Left lung (tissue), 14 donors: ENCODE measurements at places on chromosomes 2 and 18. TPM values are rescaled to one million over a fixed set of nuclear protein-coding genes. Genes with fewer than 3 reads are reported as not detected.

DNA sequence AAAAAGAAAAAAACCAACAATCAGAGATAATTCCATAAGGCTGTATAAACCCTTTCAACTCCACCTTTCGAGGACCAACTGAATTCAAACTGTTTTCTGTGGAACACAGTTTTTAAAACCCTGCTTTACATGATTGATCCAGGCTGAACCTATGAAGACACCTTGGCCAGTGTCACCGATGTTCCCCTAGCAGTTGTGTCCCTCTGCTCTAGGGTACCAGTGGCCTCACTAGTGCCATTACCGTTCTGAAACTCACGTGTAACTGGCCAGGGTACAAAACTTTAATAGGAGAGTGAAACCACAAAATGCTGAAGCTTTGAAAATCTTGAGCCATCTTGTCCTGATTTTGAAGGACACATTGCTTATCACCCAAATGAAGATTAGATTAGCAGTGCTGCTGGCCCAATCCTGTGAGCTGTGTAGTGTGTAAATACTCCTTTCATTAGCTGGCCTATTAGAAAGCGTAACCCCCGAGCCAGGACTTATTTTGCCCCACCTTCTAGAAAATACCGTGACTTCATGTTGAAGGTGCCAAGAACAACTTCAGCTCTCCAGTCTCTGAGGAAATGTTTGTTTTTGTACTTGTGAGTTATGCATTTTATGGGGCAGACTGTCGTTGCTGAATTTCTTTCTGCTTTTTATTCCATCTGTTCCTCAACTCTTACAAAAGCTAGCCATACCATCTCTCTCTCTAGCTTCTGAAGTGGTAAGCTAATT lies 147.8 kb upstream of the MAP3K20 start:
- no peaks in the 10 kb centered on the region for H3K27me3 ChIP-seq
- H3K4me1 ChIP-seq: no peaks in the 10 kb centered on the region
- no peak for DNase-seq
- H3K27ac ChIP-seq: peak overlapping the region; percentile 78

DNA sequence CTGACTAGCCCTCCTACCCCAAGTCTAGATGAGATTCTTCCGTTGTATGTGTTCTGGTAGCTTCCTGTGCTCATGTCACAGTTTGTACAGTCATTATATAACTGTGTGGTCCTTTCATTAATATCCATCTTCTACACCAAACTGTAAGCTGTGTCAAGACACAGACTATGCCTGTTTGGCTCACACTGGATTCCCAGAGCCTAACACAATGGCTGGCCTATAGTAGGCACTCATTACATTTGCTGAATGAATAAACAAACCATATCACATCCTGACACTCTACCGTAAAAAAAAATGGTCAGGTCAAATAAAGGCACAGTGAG lies 72.6 kb downstream of the ANKRD44 start:
- H3K4me3 ChIP-seq: no peak overlapping the region
- H3K27me3 ChIP-seq: no peaks in the 10 kb centered on the region
- no peaks in the 10 kb centered on the region for H3K36me3 ChIP-seq
- no peak for DNase-seq
- H3K27ac ChIP-seq: peak overlapping the region; percentile 76

GRCh38 chr2:210593166-210593565 lies 36.8 kb downstream of the CPS1 start:
- no peak overlapping the region for H3K4me3 ChIP-seq
- H3K27me3 ChIP-seq: no peaks in the 10 kb centered on the region
- H3K4me1 ChIP-seq: no peaks in the 10 kb centered on the region

- no peaks in the 10 kb centered on the region for H3K36me3 ChIP-seq
- no peak overlapping the region for H3K4me3 ChIP-seq
- no peaks in the 10 kb centered on the region for H3K4me1 ChIP-seq
- H3K27ac ChIP-seq: no peak overlapping the region
These were observed 85.5 kb upstream of the PGAP1 start for GRCh38 chr2:197011801-197012641.

GRCh38 chr18:45652303-45653080 lies 37.2 kb downstream of the SLC14A2 start:
- no peaks in the 10 kb centered on the region for H3K36me3 ChIP-seq
- H3K27me3 ChIP-seq: no peaks in the 10 kb centered on the region
- no peak overlapping the region for H3K27ac ChIP-seq
- no peaks in the 10 kb centered on the region for H3K4me1 ChIP-seq
- DNase-seq: no peak
- H3K4me3 ChIP-seq: no peak overlapping the region

DNA sequence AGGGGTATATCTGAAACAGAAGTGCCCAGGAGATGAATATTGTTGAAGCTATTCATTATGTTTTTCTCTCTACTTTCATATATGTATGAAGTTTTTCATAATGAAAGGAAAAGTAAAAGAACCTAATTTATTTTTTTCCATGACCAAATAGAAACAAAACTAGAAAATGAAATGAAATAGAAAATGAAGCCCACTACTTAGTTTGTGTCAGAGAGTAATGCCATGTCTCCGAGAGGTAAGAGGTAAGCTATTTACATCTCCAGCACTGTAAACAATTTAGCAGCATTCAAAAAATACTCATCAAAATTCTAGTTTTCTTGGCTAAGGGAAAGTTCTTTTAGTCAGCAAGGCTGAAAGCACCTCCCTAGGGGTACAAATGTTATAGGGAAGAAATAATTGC lies 238.6 kb downstream of the PTH2R start:
- no peak overlapping the region for H3K4me3 ChIP-seq
- no peaks in the 10 kb centered on the region for H3K4me1 ChIP-seq
- no peak for DNase-seq

DNA sequence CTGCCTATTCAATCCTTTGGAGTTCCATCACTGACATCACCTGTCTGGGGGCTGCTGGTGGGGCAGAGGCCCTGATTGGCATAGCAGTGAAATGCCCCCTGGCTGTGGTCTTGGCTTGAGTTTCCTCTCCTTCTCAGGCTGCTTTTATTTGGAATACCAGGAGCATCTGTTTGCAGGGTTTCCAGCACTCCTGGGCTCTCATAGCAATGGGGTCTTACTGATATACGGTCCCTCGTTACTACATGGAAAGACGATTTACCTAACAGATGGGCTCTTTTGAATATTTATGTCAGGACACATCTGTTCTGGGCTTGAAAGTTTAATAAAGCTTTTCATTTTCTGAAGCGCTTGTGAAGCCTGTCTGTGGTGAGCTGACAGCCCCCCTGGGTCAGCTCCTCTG lies 230.3 kb downstream of the SLC4A3 start:
- DNase-seq: no peak
- H3K27ac ChIP-seq: no peak overlapping the region
- no peaks in the 10 kb centered on the region for H3K4me1 ChIP-seq

DNA sequence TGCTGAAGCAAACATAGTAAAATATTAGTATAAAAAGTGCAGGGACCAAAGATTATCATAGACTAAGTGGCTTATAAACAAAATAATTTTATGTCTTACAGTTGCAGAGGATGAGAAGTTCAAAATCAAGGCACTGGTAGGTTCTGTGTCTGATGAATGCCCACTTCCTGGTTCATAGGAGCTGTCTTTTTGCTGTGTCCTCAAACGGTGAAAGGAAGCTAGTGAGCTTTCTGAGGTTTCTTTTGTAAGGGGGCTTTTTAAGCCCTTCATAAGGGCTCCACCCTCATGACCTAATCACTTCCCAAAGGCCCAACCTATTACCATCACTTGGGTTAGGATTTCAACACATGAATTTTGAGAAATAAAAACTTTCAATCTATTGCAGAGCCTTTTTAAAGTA lies 946.7 kb upstream of the ACVR2A start:
- DNase-seq: no peak
- no peaks in the 10 kb centered on the region for H3K4me1 ChIP-seq
- H3K36me3 ChIP-seq: no peaks in the 10 kb centered on the region
- H3K27ac ChIP-seq: no peak overlapping the region
- no peak overlapping the region for H3K4me3 ChIP-seq
- no peaks in the 10 kb centered on the region for H3K27me3 ChIP-seq

DNA sequence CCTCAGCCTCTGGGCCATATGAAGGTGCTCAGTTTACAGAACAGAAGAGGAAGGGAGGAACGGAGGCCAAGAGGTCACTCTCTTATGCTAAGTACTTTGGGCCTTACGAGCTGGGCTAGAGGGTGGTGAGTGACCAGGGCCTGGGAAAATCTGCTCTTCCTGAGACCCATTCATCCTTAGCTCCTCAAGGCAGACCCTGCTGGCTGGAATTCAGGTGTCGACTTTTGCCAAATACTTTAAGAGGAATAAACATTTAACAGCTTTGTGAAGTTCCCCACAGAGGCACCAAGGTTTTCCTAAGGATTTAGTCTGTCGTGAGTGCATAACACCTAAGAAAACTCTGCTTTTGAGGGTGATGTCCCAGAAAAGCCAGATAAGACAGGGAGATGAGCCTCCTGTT lies 129.7 kb upstream of the SIX2 start:
- DNase-seq: no peak
- no peak overlapping the region for H3K27ac ChIP-seq
- H3K4me1 ChIP-seq: no peaks in the 10 kb centered on the region
- H3K36me3 ChIP-seq: no peaks in the 10 kb centered on the region
- H3K4me3 ChIP-seq: no peak overlapping the region

DNA sequence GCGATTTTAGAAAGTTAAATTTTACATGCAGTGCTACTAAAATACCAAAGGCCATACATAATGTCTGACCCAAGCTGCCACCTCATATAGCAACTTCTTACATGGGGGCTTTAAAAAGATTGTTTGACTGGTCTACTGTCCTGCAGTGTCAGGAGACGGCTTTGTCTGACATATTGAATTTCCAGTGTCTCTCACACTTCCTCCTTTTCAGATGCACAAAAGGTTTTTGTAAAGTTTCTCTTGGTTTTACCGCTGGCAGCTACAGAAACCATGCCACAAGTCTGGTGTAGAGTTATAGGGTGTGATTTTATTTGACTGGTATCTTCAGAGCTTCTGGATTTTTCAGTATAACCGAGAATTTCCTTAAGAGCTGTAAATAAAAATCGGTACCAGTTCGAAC lies 1.1 kb upstream of the ASAP2 start:
- peaks cover 39% of the 10 kb centered on the region for H3K27me3 ChIP-seq
- no peak overlapping the region for H3K4me3 ChIP-seq
- H3K36me3 ChIP-seq: no peaks in the 10 kb centered on the region
- peaks cover 37% of the 10 kb centered on the region for H3K4me1 ChIP-seq

- no peak overlapping the region for H3K4me3 ChIP-seq
- H3K4me1 ChIP-seq: peaks cover 3% of the 10 kb centered on the region
These were observed 63.4 kb downstream of the NFATC1 start for GRCh38 chr18:79458917-79459803.

DNA sequence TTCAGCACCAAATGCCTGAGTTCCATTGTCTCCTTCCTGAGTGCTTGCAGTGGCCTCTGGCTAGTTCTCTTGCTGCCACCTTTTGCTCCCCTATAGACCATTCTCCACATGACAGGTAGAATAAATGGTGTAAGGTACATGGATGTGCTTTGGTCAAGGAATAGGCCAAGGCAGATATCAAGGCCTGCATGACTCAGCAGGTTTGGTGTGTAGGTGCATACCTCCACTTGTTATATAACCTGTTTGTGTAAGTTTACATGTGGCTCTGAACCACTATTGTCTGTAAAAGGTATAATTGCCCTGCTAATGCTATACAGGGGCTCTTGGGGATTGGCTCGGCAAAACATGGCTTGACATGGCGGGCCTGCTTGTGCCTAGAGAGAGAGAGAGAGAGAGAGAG lies 143.5 kb downstream of the KLHL14 start:
- no peak overlapping the region for H3K27ac ChIP-seq
- no peak for DNase-seq
- no peaks in the 10 kb centered on the region for H3K27me3 ChIP-seq
- H3K4me1 ChIP-seq: no peaks in the 10 kb centered on the region
- H3K4me3 ChIP-seq: no peak overlapping the region

- no peak overlapping the region for H3K4me3 ChIP-seq
- no peaks in the 10 kb centered on the region for H3K4me1 ChIP-seq
- no peaks in the 10 kb centered on the region for H3K27me3 ChIP-seq
- peaks cover 71% of the 10 kb centered on the region for H3K36me3 ChIP-seq
- no peak for DNase-seq
These were observed 40.5 kb downstream of the ZNF638 start for GRCh38 chr2:71372042-71372441.

DNA sequence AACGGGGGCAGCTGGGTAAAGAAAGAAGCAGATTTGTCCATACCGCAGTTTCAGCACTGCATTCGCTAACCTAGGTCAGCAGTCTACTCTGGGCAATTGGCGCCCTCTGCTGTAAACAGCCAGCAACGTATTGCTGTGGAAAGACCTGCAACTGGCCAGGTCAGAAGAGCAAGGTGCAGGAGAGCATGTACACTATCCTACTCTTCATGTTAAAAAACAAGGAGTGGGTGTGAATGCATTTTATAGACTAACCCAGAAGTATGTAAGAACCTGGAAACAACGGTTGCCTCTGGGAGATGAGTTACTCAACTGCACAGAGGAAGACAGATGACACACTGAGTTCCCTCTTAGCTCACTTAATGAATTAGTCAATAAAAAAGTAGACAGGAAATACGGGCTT lies 6.2 kb downstream of the MRPS5 start:
- peak; percentile 68 for DNase-seq
- H3K27ac ChIP-seq: no peak overlapping the region
- H3K4me3 ChIP-seq: no peak overlapping the region
- H3K4me1 ChIP-seq: peaks cover 32% of the 10 kb centered on the region

DNA sequence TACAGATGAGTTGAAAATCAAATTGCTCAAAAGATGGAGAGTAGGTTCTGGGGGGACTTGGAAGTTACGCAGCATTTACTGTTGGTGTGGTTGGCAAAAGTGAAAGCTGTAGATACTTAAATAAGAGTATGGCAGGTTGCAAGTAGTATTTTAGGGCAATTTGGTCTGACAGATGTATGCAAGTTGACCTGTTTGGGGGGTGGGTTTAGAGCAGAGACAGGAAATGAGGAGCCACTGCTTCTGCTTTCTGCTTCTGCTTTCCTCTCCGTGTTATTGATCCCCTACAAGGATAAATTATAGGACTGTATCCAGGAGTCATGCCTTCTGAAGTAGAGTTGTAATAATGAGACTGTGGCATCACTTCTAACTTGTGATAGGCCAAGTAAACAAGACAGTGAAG lies 71.2 kb downstream of the EPAS1 start:
- no peaks in the 10 kb centered on the region for H3K36me3 ChIP-seq
- peaks cover 64% of the 10 kb centered on the region for H3K4me1 ChIP-seq
- H3K27me3 ChIP-seq: no peaks in the 10 kb centered on the region
- no peak for DNase-seq
- no peak overlapping the region for H3K27ac ChIP-seq

DNA sequence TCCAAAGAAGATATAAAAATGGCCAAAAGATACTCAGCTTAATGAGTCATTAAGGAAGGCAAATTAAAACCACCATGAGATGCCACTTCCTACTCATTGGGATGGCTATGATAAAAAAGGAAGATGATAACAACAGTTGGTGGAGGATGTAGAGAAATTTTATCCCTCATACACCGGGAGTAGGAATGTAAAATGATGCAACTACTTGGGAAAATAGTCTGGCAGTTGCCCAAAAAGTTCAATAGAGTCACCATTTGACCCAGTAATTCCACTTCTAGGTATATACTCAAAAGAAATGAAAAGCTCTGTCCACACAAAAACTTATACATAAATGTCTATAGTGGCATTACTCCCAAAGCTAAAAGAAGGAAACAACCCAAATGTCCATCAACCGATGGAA lies 10.1 kb upstream of the SULT1C2 start:
- no peaks in the 10 kb centered on the region for H3K36me3 ChIP-seq
- no peak overlapping the region for H3K4me3 ChIP-seq
- no peaks in the 10 kb centered on the region for H3K4me1 ChIP-seq
- DNase-seq: no peak

SLC9A4 gene
- polyA plus RNA-seq: 0.07 TPM

GLI2 gene
- polyA plus RNA-seq: 25.0 TPM

FEV gene
- polyA plus RNA-seq: not detected

ARHGEF33 gene
- 4.1 TPM for polyA plus RNA-seq

MC5R gene
- not detected for polyA plus RNA-seq

REG3A gene
- polyA plus RNA-seq: not detected

GALNT3 gene
- 29.6 TPM for polyA plus RNA-seq

CLEC4F gene
- polyA plus RNA-seq: 0.07 TPM
